ENCODE measurements at places on chromosomes 5 and 9.

- no peak for DNase-seq
Observed at GRCh38 chr5:61878471-61878870, 427.5 kb upstream of the KIF2A start.

DNA sequence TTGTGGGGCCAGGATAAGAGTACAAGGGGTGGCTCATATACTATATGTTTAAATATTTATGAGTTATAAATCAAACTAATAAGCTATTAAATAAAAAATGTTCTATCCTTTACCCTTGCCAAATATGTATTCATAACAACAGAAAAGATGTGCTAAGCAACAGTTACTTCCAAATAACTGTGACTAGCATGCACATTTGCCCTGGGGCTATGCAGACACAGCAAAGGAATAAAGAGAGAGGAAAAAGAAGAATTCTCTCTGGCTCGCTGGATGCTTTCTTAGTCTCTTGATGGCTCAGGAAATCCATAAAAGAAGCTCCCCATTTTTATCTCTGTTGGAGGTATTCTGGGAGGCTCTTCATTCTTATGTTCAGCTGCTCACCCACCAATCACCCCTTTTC, 182.4 kb upstream of the ATP10B start:
- no peak for DNase-seq

DNA sequence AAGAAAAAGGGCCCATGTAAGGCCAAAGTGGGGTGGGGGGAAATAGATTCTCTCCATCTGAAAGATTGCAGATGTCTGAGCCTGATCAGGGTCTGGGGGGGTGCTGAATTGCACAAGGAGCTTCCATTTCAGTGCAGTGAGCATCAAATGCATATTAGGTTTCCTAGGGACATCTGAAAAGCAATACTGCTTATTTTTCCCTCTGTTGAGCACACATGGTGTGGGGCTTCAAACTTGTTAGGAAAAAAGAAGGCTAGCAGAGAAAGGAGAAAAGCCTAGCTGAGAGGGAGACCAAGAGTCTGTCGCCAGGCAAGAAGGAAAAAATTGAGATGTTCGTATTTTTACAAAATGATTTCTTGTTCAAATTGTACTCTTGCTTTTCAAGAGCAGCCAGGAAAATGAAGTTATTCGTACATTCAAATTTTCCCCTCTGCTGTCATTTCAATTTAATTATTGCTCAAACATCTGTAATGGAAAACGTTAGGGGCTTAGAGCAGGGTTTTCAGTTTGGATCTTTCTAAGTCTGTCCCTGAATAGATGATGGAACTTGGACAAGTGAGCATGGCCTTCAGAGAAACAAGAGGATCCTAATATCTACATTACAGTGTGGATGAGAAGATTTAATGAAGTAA, 191.9 kb upstream of the GAS1 start:
- DNase-seq = no peak

GRCh38 chr5:178230879-178231538, 1.6 kb downstream of the PHYKPL start:
- no peak for DNase-seq

GRCh38 chr5:15260356-15261268, 239.4 kb upstream of the FBXL7 start:
- DNase-seq = no peak

- no peak for DNase-seq
Observed at GRCh38 chr9:114723931-114724330, 41.9 kb upstream of the TEX48 start.

DNA sequence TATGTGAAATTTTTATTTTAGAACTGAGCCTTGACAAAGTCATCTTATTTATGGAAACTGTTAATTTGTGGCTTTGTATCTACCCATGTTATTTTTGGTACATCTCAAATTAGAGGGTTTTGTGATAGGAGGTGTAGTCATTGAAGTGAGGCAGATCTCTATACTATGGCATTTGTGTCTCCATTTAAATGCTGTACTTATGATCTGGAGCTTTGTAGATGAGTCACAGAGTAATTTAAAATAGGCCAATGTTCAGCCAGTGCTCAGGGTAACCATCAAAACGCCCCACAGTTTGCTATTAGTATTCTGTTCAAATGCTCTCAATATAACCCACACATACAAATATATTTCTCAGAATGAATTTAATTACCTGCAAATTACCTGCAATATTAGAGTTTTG, 351.5 kb upstream of the KLF9 start:
- no peak for DNase-seq

GRCh38 chr9:112750016-112750763, at the start of gene SNX30:
TSS of gene SNX30 (plus strand) at chr9:112750760. CDS start at chr9:112751002, 242 bp downstream.
- DNase-seq = no peak

DNA sequence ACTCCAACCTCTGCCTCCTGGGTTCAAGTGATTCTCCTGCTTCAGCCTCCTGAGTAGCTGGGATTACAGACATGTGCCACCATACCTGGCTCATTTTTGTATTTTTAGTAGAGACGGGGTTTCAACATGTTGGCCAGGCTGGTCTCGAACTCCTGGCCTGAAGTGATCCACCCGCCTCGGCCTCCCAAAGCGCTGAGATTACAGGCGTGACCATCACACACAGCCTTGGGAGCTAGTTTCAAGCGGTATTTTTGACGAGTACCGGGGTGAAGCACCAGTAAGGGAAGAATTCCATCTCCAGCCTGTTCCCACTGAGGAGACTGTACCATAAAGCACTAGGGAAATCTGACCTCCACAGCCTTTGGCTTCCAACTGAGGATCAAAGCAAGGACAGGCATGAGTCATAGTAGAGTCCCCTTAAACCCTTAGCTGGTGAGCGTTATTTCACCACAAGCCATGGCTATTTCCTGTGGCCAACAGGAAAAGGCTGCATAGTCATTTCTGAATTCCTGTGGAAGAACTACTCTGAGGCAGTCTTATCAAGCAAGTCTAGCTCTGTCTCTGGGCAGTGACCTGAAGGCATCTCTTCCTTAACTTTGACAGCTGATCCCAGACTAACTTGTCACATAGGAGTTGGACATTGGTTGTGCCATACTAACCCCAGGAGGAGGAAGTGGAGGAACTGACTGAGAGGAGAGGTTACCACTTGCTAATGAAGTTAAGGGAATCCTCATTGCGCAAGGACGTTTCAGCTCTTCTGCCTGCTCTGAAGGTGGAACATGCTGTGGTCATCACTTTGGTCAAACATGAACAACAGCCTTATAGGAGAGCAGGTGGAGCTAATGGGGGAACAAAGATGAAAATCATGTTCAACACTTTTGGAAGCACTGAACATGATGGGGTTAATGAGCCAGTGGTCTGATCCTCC, 85.8 kb upstream of the DMRT1 start:
- DNase-seq = no peak

DNA sequence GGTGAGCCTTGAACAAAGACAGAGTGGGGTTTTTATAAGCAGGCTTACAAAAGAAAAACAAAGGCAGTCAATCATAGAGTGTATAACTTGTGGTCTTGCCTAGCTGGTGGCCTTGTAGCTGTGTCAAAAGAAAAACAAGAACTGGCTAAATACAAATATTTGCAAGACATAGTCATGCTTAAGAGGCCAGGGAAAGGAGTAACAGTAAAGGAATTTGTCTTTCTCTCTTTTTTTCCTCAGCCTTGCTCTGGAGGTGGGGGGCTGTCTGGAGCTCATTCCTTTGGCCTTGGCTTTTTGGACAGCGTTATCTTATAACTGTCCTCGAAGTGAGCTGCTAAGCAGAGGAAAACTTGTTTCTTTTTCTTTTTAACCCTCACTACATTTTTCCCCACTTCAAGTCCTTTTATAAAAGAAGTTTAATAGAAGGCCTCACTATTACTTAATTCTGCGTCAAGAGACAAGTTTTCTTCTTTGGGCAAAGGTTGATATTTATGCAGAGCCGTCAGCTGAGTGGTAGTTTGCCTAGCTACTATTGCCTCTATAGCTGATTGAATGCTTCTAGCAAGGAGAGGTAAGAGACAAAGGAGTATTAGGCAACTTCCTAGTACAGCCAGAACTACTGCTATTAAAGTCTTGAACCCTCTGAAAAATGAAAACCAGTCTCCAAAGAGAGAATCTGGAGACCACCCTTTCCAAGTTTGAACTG, 14.3 kb downstream of the CEL start:
- no peak for DNase-seq

DNA sequence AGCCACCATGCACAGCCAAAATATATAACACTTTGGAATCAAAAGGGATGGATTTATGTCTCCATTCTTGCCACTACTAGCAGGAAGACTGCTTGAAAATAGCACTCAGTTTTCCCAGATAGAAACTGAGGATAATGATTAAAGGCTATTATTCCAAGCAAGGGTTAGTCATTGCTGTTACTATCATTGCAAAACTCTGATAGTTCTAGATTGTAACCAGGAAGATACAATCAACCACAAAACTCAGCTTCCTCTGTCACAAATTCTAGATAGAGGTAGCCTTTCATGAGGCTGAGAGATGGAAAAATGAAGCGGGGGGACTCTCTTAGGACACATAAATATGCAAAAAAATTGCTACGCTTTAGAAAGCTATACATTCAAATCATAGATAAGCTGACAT, 3.1 kb downstream of the ANXA1 start:
- DNase-seq = no peak

DNA sequence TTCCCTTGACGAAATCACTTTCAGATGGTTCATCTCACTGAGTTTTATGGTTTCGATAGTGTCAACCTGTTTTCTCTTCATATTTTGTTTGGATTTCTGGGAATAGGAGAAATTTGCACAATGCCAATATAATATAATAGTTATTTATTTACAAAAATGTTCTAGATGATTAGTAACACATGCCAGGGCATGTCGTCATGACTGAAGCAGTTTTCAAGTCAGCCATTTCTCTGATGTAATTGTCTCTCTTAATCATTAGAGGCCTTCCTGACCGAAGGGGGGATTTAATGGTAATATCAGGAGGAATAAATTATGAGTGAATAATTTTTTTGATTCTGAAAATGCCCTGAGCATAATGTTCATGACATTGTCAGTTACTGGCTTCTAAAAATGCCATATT, 246.5 kb upstream of the ATP10B start:
- no peak for DNase-seq

DNA sequence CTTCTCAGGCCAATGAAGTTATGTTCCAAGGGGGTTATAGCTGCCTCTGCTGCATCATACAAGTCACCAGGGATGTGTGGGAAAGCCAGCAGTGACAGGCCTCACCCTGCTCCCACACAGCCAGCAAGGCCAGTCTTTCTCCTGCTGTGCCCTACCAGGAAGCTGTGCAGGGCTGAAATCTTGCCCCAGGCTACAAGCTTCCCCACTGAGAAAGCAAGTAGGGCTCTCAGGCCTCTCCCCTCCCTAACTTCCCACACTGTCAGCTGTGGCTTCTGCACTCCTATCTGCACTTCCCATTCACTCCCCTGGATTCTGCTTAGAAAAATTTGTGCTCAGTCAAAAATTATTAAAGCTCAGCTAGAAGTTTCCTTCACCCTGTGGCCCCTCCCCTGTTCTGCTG, 611.2 kb upstream of the ZNF608 start:
- no peak for DNase-seq

DNA sequence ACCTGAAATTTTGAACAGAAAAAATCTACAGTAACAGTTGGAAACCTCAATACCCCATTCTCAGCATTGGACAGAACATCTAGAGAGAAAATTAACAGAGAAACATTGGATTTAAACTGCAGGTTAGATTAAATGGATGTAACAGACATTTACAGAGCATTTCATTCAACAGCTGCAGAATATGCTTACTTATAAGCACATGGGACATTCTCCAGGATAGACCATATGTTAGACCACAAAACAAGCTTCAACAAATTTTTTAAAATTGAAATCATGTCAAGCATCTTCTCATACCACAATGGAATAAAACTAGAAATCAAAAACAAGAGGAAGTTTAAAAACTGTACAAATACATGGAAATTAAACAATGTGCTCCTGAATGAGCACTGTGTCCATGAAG, 316.3 kb downstream of the FAM170A start:
- DNase-seq = no peak

GRCh38 chr9:93057042-93057702, 1.3 kb upstream of the SUSD3 start:
- DNase-seq = no peak

- DNase-seq = no peak
Observed at GRCh38 chr5:156149213-156149612, 177.8 kb upstream of the SGCD start.

DNA sequence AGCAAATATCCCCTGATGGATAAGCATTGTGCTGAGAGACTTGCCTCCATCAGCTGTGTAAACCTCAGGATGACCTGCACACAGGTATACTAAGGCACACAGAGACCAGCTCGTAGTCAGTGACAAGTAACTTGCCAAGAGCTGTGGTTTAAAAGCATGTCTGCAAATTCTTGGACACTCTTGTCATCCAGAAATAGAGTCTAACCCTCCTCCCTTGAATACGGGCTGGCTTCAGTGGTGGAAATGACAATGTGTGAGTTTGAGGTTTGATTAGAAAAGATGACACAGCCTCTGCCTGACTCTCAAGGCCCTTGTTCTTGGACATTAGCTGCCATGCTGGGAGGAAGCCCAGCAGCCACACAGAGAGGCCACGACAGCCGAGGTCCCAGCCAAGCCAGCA, 114.4 kb downstream of the GADD45G start:
- DNase-seq = no peak

GRCh38 chr9:105244734-105245028, 230 bp downstream of the SLC44A1 start:
- no peak for DNase-seq

DNA sequence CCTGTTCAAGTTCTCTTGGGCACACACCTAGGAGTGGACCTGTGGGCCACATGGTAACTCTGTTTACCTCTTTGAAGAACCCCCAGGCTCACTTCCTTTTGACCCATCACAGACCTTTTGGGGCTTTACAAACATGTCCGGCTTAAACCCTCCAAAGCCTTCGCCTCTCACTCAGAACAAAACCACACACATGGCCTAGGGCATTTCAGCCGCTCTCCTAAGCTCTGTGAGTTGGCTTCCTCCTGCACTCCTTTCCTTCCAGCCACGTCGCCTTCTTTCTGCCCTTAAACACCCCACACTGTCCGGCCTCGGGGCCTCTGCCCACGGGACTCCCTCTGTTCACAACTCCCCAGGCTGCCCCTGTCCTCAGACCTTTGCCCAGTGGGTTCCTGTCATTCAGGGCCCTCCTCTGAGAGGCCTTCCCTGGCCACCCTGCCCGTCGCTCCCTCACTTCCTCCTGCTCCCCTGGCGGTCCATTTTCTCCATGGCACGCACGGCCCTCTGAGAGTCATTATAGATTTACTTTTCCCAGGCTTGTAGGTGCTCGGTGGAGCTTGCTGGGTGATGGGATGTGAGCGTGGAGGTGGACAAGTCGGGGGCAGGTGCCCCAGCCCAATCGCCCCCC, 1.9 kb downstream of the DOK3 start:
- no peak for DNase-seq

DNA sequence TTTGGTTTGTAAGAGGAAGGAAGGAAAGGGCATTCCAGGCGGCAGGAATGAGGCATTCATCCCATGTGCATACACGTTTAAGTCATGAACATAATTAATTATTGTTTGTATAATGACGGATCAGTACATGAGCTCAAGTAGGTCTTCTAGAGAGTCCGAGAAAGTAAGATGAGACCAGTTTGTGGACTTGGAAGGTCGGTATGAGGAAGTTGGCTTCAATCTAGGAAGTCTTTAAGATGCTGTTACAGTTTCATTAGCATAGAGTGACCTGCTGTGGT, 2.1 kb downstream of the GTF3C4 start:
- no peak for DNase-seq

Data from GM12878 (cell line).